ENCODE measurements at places on chromosomes 1 and 21.

- no peak for DNase-seq
These were observed 30.4 kb upstream of the SNX27 start for GRCh38 chr1:151581451-151581850.

DNA sequence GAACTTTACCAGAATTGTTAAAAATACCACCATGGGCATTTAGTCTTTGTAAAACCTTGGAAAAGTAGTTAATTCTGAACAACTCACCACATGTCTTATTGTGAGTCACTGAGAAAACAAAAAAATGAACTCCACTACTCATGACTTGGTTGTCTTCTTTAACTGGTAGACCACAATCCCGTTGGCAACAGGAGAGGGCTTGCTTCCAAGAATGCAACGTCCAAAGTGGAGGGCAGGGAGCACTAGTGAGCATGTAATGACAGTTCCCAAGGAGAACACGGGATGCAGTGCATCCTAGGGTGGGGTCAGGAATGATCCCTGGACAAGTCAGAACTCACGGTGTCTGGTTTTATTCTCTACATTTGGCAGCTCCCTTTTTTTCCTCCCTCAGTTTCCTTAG, 15.2 kb upstream of the HMCN1 start:
- DNase-seq, result no peak

DNA sequence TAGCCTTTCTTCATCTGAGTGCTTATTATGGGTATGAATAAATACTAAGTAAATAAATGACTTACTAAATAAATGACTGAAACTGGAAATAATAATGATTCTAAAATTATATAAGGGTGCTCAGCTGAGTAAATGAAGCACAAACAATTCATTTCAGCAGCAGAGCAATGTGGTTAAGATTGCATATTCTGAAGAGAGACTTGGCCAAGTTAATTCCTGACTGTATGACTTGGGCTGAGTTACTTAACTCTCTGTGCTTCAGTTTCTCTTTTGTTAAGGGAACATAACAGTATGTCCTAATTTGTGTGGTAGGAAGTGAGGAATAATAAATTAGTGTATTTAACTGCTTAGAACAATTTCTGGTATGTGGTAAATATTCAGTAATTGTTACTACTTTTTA, 19.1 kb downstream of the AGL start:
- DNase-seq, result no peak

DNA sequence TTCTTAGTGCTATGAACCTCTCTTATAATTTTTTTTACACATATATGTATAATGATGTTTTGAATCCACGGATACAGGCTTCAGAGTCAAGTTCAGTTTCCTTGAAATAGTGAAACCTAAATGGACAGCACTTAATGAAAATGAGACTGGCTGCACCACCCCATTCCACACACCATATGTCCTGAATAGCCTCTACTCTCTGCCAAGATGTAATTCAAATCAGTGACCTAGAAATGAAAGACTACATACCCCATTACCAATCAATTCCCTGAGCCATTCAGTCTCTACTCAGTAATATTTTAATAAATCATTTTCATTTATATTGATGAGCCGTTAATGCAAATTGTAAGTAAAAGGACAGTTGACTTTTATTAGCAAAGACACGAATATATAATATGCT, 614.9 kb upstream of the TMPRSS15 start:
- DNase-seq, result no peak

DNA sequence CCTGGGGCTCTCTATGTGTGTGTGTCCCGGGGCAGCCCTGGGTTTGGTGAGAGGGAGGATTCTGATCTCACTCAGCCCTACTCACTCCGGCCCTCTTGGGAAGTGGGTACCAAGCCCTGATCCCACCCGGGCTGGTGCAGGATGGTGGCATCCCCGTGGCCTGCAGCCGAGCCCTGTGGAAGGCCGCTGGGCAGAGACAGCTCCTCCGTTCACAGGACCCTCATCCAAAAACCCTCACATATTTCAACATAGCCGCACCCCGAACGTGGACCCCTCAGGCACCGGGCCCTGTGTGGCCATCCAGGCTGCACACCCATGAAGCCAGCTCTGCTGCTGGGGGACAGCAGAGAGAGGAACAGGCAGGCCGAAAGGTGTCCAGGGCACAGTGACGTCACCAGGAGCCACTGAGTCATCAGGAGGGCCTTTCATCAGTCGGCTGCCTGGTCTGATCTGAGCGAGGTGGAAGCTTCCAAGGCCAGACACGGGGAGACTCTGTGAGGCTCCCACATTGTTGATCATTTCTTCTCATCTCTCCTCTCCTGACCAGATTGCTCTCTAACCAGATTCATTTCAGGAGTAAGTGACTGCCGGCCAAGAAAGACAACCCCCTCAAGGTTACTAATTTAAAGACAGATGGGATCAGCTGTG, 16.2 kb upstream of the GPR157 start:
- no peak for DNase-seq

GRCh38 chr1:169250795-169251194, 116.8 kb downstream of the NME7 start:
- DNase-seq, result no peak

DNA sequence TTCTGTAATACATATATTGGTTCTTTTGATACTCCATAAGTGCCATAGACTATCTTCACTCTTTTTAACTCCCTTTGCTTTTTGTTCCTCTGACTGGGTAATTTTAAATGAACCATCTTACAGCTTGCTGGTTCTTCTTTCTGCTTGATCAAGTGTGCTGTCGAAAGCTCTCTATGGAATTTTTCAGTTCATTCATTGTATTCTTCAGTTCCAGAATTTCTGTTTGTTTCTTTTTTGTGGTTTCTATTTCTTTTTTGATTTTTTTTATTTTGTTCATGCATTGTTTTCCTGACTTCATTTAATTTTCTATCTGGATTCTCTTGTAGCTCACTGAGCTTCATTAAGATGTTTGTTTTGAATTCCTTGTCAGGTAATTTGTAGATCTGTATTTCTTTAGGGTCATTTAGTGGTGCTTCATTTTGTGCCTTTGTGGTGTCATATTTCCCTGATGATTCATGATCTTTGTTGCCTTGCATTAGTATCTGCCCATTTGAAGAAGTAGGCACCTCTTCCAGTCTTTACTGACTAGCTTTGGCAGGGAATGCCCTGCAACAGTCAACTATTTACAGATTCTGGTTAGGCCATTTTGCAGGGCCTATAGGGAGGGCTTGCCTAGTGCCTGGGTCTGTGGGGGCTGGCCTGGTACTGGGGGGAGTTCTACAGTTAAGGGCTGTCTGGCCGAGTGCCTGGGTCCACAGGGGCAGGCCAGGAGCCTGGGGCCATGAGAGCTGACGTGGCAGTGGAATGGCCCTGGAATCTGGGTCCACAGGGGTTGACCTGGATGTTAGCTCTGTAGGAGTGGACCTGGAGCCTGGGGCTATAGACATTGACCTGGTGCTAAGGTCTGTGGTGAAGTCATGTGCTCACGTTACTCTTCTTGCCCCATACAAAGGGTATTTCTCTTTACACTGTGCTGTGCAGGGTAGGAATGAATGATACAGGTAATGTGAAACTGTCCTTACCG, 89.7 kb downstream of the MAGI3 start:
- no peak for DNase-seq

DNA sequence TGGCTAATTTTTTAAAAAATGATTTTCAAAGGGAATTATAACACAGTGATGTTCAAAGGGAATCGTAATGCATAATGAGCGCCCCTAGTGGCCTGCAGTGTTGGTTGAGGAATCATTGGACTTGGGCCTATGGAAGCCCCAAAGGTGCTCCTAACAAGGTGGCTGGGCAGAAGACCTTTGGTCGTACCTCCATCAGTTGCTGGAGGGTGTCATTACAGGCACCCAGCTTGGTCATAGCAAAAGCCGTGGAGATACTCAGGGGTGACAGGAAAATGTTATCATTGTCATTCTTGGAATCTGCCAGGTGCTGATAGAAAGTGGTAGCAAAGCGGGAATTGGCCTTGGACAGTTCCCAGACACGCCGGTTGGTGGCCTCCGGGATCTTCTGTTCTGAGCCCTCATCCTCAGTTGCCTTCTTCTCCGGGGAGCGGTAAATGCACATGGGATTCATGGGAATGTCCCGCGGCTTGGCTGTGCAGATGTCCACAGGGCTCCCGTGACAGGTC, 2.7 kb downstream of the SERPINC1 start:
- DNase-seq, result no peak

- DNase-seq, result no peak
These were observed 21.5 kb upstream of the LYST start for GRCh38 chr1:235888119-235888643.

- no peak for DNase-seq
These were observed 11.2 kb upstream of the CREG1 start for GRCh38 chr1:167564612-167565270.

- DNase-seq, result no peak
These were observed 10.5 kb upstream of the SLAMF1 start for GRCh38 chr1:160657250-160657781.

- DNase-seq, result no peak
These were observed 20.6 kb downstream of the TESK2 start for GRCh38 chr1:45470306-45470798.

DNA sequence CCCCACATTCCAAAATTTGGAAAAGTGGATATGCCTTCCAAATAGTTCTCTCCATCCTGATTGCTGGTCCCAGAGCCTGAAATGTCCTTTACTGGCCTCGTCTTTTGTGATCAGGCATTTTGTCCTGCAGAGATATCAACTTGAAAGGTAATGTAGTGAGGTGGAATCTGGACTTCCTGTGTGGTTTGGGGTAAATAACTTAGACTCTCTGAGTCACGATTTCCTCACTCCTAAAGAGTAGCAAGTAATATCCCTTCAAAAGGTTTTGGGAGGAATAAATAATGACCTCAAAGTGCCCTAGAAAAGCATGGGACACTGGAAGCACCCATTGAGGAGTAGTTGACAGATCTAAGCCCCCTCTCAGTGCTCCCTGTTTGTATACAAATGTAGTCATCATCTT, 426.6 kb downstream of the OMA1 start:
- no peak for DNase-seq

DNA sequence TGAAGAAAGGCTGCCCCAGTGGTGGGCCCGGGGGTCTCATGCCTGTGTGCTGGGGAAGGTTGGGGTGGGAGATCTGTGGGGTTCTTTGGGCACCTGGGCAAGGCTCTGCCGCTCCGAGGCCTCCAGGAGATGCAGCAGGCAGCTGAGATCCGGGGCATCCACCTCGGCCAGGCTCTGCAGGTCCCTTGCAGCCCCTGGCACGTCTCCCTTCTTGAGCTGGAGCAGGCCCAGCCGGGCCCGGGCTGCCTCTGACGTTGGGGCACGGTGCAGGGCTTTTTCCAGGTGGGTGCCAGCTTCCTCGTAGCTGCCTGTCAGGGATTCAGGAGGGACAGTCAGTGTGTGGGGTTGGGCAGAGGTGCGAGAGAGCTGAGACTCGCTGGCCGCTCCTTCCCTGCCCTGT, 11.4 kb upstream of the MMEL1 start:
- no peak for DNase-seq

- DNase-seq, result no peak
These were observed 191.6 kb downstream of the HUNK start for GRCh38 chr21:32064281-32064910.

GRCh38 chr1:7378346-7379130, 392.6 kb upstream of the VAMP3 start:
- DNase-seq, result no peak

- DNase-seq, result no peak
These were observed 185.6 kb downstream of the TGFBR3 start for GRCh38 chr1:91700332-91700731.

All from NCI-H1436 treated with DMSO at 0.1 percent for 48 hours (cell line).